ENCODE measurements at places on chromosomes 11 and 22. TPM values are rescaled to one million over a fixed set of nuclear protein-coding genes. Genes with fewer than 3 reads are reported as not detected.

The TUBA8 gene
- 0.72 TPM for total RNA-seq

The RRP8 gene
- total RNA-seq, result 25.9 TPM

The MAP6 gene
- total RNA-seq, result 1.9 TPM

The CCDC15 gene
- 0.57 TPM for total RNA-seq

The RIMBP3C gene
- 0.18 TPM for total RNA-seq

The ADM2 gene
- 0.64 TPM for total RNA-seq

The TMEM191B gene
- total RNA-seq, result 1.9 TPM

The DNAJC4 gene
- total RNA-seq, result 18.5 TPM

The POU2AF3 gene
- total RNA-seq, result 0.73 TPM

The MS4A6A gene
- not detected for total RNA-seq

The SAA1 gene
- 0.42 TPM for total RNA-seq

The NF2 gene
- total RNA-seq, result 12.1 TPM

The KRTAP5-11 gene
- total RNA-seq, result not detected

The WBP2NL gene
- total RNA-seq, result 0.06 TPM

The LRRC74B gene
- not detected for total RNA-seq

The TMEM223 gene
- 18.0 TPM for total RNA-seq

The GNAZ gene
- total RNA-seq, result 3.2 TPM

The AGBL2 gene
- 1.7 TPM for total RNA-seq

The CNTF gene
- total RNA-seq, result 1.2 TPM

The SYT8 gene
- total RNA-seq, result not detected

The CCDC86 gene
- 97.8 TPM for total RNA-seq

The DDX25 gene
- not detected for total RNA-seq

The OPCML gene
- total RNA-seq, result not detected

The PARVB gene
- 40.3 TPM for total RNA-seq

The TMPRSS5 gene
- 0.08 TPM for total RNA-seq

The LMNTD2 gene
- total RNA-seq, result 2.5 TPM

The ZBTB16 gene
- total RNA-seq, result not detected

The TCN1 gene
- total RNA-seq, result 0.21 TPM

The TRIM29 gene
- 11.1 TPM for total RNA-seq

The SLN gene
- total RNA-seq, result 0.80 TPM

The SEPTIN5 gene
- total RNA-seq, result 10.4 TPM

The RCOR2 gene
- total RNA-seq, result 1.3 TPM

The RAB38 gene
- 0.83 TPM for total RNA-seq

The MOGAT2 gene
- not detected for total RNA-seq

The SYT13 gene
- 8.1 TPM for total RNA-seq

The OVOL1 gene
- not detected for total RNA-seq

The ANO1 gene
- 1.3 TPM for total RNA-seq

The MMP13 gene
- total RNA-seq, result not detected

The SLC16A8 gene
- total RNA-seq, result not detected

The VPS37C gene
- total RNA-seq, result 19.7 TPM

The SERPIND1 gene
- total RNA-seq, result not detected

The TRPM5 gene
- total RNA-seq, result not detected

The FAT3 gene
- total RNA-seq, result 0.23 TPM

The NXPE4 gene
- total RNA-seq, result not detected

The BATF2 gene
- 1.0 TPM for total RNA-seq

The GSTT2 gene
- not detected for total RNA-seq

The NEFH gene
- 0.10 TPM for total RNA-seq

The OR51A7 gene
- not detected for total RNA-seq

The OTOG gene
- not detected for total RNA-seq

The KIAA1671 gene
- total RNA-seq, result 9.8 TPM

The FGF3 gene
- not detected for total RNA-seq

The ANKK1 gene
- not detected for total RNA-seq

The TMEM123 gene
- total RNA-seq, result 184 TPM

All from A549 treated with CORT108297 at 1 μM for 4 hours (cell line).